ENCODE measurements at places on chromosomes 5 and 9.
A peak's percentile ranks its signal among the peaks of the same experiment; 100 is the strongest.

GRCh38 chr5:35031276-35031675 is 16.5 kb downstream of the AGXT2 start:
- DNase-seq, result peak; percentile 10

DNA sequence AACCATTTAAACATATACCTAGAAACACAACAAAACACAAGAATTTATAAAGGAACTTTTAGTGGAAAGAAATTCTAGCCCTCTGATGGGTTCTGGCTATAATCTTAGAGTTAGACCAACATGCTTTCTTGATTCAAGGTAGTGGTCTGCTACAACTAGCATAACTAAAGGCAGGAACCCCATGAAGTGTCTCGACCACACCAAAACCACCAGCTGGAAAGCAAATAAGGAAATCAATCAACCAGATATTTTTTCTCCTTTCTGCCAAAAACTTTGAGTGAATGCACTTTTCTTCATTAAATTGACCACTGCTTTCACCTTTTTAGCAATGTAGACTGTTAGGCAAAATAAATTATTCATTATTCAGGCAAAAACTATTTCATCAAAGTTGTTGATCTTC is 346.4 kb downstream of the EBF1 start:
- DNase-seq, result no peak

DNA sequence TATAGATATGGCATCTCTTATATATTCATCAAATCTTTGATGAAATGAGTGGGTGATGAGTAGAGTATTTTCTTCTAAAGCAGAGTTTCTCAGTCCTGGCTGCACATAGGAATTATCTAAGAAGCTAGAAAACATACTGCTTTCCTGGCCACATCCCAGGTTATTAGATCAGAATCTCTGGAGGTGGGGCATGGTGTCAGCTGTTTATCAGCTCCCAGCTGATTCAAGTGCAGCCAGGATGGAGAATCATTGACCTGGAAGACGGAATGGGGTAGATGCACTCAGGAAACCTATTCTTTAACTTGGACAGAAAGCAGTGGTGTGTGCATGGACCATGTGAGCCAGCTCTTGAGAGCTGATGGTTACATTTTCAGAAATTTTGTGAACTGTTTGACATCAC is 108.1 kb upstream of the IL6ST start:
- DNase-seq, result no peak

GRCh38 chr5:38925154-38925925 is 79.5 kb downstream of the OSMR start:
- DNase-seq, result no peak

DNA sequence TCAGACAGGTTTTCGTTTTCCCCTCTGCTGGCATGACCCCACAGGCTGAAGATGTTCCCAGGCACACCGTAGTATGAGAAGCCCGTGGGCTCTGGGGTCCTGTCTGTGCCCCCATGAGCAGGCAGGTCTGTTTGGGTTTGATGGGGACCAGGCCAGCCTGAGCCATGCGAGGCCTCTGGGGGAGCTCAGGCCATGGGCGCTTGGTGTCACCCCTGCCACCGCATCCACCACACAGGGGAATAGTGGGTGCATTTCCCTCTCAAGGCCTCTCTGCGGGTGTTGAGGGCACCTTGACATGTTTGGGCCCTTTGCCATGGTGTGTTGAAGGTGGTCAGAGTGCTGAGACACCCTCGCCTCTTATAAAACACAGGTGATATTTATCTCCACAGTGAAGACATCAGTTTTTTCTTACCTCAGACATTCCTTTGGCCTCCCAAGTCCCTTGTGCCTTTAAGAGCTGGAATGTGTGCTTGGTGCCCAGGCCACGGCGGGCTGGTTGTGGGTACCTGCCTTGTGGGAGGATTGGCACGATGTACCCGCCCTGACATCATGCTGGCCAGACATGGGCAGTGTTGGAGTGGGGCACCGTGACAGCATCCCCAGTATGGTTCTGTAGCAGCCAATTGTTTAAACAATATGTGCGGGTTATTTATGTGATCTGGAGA is 68.3 kb downstream of the WNK2 start:
- no peak for DNase-seq

DNA sequence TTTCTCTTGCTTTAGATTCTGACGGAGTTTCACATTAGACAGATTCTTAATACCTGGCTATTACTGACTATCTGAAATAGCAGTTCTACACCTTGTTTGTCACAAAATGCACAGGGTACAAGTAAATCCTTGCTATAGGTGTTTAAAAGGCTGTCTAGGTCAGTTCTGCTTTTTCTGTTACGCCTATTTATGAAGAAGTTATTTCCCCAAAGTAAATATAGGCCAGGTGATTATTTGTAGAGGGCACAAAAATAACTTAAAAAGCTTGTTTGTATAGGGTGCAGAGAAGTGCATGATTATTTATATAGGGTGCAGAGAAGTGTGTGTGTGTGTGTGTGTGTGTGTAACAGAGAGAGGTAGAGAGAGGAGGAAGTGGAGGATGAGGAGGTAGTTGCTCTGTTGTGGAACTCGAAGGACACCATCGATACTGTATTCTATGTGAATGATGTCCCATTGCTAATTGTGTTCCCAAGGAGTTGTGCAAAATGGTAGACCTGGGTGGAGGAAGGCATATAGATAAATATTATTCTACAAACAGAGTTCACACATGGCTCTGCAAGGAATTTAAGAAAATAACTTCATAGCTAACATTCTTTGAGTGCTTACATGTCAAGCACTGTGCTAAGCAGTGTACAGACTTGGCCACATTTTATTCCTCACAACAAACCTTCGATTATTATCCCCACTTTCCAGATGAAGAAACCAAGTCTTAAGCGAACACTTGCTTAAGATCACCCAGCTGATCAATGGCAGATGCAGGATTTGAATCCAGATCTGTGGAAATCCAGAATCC is 96.3 kb upstream of the EQTN start:
- DNase-seq, result no peak

- peak; percentile 6 for DNase-seq
Observed at GRCh38 chr5:68176802-68177479, 38.6 kb upstream of the PIK3R1 start.
